ENCODE measurements at places on chromosomes 5 and 9.

- no peak for DNase-seq
These were observed 91.8 kb upstream of the GLRA1 start for GRCh38 chr5:152016421-152016820.

GRCh38 chr9:126211441-126212074 lies 115.1 kb upstream of the MVB12B start:
- no peak for DNase-seq

DNA sequence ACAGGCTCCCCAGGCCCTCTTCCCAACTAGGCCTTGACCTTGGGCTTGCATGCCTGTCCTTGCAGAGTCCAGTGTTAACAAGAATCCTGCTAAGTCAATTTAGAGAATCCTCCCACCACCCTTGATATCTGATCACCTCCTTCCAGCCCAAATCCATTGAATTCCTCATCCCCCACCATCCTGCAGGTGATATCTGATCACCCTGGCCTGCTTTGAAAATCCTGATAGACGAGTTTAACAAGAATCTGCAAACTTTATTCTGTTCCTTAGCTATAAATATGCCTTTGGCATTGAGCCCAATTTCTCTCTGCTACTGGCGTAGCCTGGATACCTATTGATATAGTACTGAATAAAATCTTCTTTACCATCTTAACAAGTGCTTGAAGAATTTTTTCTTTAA lies 125.5 kb downstream of the DIRAS2 start:
- no peak for DNase-seq

- DNase-seq = no peak
These were observed 8.7 kb downstream of the SHROOM1 start for GRCh38 chr5:132821791-132822190.

DNA sequence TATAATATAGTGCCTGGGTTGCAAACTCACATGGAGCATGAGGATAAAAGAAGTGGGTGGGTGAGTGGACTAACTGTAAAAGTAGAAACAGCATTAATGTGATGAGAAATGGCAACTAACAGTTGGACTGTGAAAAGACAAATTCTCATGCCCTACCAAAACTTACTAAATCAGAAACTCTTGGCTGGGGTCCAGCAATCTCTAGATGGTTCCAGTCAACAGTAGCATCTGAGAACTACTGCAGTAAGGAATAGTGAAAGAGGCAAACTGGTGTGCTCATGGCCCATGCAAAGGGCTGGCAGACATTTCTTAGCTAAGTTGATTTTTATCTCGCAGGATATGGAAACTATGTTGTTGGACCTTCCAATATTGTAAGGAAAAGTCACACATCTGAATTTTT lies 150.3 kb downstream of the PIK3R1 start:
- DNase-seq = no peak

DNA sequence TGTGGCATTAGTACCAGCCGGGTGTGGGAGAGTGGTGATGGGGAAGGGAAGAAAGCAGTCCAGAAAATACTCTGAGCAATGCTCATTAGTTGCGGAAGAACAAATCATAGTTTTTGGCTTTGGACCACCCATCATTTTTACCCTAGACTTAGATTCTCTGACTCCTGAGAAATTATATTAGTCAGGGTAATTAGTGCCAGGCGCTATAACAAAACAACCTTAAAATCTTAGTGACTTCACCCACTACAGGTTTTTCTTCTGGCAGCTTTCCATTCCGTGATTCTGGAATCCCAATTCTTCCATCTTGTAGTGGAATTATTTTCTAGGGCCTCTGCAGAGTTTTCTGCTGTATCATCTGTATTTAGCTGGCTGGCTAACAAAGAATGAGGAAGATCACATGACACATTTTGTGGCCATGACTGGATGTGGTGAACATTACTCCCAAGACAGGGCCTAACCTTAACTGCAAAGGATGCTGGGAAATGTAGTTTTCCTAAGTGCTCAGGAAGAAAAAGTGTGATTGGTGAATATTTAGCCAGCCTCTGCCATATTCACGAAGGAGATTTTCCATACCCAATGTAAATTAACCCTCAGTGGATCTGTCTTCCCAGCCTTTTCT lies 373.0 kb upstream of the MEF2C start:
- DNase-seq = no peak

- DNase-seq = no peak
These were observed 5.0 kb downstream of the NCBP1 start for GRCh38 chr9:97638666-97639065.

GRCh38 chr5:170429014-170429413 lies 39.8 kb upstream of the KCNMB1 start:
- no peak for DNase-seq

DNA sequence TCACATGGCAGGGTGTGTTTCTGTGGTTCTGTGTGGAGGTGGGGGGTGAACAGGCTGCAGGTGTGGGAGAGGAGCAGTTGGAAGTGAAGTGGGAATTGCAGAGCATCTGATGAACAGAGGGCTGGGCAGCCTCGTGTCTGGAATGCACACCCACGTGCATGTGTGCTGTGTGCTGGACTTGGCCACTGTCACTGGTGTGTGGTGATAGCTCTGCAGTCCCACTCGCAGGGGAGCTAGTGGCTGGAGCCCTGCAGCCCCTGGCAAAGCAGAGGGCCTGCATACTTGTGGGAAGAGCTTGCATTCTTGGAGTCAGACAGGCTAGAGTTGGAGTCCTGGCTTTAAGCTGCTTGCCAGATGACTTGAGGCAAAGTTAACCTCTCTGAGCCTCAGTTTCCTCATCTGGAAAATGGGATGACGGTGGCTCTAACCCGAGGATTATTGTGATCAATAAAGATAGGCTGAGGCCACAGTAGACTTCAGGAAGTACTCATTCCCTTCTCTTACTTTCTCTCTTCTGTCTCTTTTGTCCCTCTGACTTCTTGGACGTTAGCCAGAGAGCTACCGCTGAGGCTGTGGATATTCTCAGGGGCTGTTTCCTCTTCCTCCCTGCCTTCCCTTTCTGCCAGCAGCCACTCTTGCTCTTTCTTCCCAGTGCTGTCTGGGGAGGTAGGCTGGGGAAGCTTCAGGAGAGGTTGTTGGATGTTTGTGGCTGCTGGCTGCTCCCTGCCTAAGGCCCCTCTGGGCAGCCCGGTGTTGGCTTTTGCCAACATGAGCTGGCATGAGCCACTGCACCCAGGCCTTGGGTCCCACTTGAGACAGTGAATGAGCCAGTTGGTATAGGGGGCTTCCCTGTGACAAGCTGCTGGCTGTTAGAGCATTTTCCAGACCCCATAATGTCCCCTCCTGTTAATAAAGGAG lies 18.3 kb downstream of the PSAT1 start:
- no peak for DNase-seq

GRCh38 chr5:164553851-164554250 lies 1048.4 kb downstream of the MAT2B start:
- DNase-seq = no peak

DNA sequence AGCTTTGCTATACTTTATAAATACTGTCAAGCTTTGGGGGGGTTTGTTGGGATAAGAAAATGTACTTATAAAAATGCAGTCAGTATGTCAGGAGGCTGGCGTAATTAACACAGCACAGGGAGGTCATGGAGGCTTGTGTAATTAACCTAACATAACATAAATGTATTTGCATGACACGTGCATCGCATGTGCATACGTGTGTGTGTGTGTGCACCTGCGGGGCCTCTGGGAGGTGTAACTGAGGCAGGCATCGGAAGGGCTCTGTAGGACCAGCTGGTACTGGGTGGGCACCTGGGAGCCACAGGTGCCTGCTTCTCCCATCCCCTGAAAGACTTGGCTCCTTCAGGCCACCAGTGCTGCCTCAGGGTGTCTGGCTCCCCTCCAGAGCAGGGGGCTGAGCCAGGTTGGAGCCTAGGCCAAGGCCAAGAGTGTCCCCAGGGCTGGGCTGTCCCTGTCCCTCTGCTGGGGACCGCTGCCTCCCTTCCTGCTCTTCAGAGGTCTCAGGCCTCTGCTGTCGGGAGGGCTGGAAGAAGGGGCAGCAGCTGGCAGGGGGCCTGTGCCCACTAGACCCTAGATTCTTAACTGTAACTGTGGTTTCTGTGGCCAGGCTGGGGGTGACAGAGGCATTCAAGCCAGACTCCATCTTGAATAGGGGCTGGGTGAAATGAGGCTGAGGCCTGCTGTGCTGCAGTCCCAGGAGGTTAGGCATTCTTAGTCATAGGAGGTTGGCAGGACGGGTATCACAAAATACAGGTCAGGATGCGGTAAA lies 9.0 kb downstream of the FCN2 start:
- DNase-seq = no peak

DNA sequence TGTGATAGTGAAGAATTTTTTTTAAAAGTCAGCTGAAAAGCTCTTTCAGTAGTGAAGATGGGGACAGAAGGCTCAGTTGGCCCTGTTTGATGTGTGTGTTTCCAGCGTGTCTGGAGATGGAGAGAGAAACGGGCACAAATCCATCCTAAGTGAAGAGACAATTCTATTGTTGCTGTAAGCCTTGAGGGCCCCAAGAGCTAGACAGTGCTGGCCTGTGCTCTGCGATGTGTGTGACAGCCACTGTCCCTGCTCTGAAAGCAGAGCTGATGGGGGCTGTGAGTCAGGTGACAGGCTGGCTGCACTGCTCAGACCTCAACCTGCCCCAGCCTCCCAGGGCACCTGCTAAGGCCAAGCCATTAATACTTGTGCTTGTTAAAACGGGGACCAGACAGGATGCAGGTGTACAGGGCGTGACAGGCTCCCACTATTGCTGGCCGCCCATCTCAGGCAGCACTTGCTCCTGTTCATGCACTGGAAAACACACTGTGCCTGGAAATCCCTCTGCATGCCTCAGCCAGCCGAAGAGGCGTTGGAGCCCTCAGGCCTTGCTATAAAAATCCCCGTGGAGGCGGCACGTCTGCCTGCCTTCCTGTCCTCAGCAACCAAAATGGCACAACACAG lies 44.6 kb upstream of the SEMA4D start:
- DNase-seq = no peak

- DNase-seq = no peak
These were observed 57.8 kb upstream of the LHFPL2 start for GRCh38 chr5:78706381-78706780.

DNA sequence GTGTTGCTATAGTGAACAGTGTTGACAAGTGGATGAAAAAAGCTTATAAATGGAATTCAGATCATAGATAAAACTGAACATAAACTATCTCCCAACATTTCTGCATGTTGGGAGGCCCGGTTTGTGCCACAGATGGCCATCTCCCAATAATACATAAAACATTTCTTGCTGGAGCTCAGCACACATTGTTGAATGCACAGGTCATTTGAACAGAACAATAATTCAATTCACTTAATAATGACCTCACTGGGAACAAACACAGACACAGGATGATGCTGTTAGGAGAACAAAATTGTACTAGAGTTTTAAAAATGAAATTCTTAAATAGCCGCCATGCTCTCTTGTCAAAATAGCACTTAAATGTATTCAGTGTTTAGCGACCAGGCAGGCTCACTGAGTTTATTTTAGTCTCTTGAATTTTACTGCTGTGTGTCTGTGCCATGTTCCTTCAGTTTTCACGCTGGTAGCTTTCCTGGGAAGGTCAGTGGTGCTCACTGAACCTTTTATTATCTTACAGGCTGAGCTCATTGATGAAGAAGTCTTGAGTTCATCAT lies 85.0 kb upstream of the SSBP2 start:
- DNase-seq = no peak

GRCh38 chr5:2125901-2126265 lies 243.2 kb upstream of the IRX4 start:
- DNase-seq = no peak

DNA sequence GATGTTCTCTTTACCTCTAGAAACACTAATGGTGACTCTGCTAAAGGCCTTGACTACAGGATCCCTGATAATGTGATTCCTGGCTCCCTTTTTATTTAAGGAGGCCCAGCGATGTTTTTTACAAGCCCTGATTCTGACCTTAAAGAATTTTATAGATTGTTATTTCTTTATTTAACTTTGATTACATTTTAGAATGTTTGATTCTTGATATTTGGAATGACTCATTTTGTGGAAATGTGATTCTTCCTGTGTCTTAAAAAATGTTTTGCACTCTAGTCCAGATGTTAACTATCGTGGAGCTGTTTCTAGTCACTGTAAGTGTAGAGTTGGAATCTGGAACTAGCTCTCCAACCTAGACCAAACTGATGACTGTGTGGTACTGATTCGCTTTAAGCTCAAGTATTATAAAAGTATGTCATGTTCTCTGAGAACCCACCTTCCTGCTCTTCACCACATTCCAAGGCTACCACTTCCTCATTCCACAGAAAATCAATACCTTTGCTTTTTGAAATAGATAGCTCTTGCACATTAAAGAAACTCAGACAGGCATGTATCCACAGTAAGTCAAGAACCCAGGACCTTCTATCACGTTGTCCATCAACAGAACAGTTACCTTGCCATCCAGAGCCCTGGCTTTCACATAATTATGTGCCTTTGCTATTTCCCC lies 65.2 kb downstream of the JMY start:
- DNase-seq = no peak

DNA sequence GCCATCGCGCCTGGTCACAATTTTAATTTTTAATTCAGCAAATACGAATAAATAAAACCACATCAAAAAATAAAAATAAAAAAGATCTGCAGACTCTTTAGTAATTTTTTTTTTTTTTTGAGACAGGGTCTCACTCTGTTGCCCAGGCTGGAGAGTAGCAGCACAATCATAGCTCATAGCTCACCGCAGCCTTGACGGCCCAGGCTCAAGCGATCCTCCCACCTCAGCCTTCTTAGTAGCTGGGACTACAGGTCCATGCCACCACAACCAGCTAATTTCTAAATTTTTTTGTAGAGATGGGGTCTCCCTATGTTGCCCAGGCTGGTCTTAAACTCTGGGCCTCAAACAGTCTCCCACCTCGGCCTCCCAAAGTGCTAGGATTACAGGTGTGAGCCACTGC lies 14.2 kb downstream of the NANS start:
- no peak for DNase-seq

DNA sequence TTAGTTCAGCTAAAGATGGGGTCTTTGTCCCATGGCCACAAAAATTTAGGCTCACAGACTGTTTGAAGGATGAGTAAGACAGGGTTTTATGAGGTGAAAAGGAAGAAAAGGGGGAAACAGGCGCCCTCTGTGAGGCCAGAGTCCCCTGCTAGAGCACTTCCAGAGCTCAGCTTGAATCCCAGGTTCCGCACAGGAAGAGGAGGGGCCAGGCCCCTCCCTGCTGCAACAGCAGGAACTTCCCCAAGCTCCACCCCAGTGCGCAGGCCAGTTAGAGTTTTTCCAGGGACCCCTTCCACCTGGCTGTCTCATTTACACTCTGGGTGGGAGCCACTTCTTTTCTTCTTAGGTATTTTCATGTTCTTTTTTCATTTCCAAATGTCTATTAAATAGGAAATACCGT lies 480.8 kb downstream of the PSAT1 start:
- DNase-seq = no peak

DNA sequence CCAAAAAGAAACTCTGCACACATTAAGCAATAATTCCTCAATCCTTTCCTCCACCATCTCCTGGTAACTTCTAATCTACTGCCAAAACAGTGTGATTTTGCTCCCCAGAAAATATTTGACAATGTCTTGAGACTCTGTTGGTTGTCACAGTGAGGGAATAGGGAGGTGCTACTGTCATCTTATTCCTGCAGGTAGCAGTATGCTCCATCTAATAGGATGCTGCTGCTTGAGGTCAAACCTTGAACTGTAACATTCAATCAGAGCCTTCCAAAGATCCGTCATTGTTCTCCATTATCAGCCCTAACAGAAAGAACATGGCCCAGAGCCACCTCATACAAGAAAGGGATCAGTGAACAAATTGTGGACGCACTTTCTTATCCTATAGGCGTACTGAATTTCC lies 514.7 kb upstream of the GRIN3A start:
- DNase-seq = no peak

GRCh38 chr5:172321593-172321992 lies 38.0 kb upstream of the UBTD2 start:
- DNase-seq = no peak

- no peak for DNase-seq
These were observed 70.3 kb upstream of the MAP1B start for GRCh38 chr5:72036951-72037350.

- no peak for DNase-seq
These were observed 12.8 kb upstream of the SLC2A8 start for GRCh38 chr9:127384016-127384730.

All from effector CD8-positive, alpha-beta T cell (primary cell).